ENCODE measurements at places on chromosomes 4 and X.

- no peak for DNase-seq
Observed at GRCh38 chrX:2457289-2458133, 43.3 kb downstream of the DHRSX start.

GRCh38 chr4:109368661-109369060 is 65.0 kb upstream of the SEC24B start:
- DNase-seq: no peak

- DNase-seq: peak; percentile 58
Observed at GRCh38 chrX:120560405-120560841, 339 bp downstream of the CUL4B start.

DNA sequence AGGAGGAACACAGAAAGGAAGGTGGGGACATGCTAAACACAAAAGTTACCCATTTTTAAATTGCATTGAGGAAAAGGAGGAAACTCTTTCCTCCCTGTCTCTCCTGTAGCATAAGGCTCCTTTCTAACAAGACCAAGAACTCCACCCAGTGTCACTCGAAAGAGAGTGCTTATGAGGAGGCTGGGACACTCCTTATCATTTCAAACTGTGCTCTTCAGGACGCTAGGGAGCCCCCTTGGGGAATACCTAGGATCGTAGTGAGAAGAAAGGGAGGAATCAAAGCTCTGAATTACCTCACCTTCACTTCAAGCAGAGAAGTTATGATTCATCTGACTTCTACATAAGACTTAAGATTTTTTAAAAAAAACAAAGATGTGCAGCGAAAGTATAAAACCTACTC is 65.5 kb downstream of the F9 start:
- DNase-seq: no peak

GRCh38 chrX:139801397-139801813 is 93.4 kb upstream of the MCF2 start:
- DNase-seq: no peak

GRCh38 chrX:9635368-9635767 is 130.3 kb downstream of the GPR143 start:
- no peak for DNase-seq

GRCh38 chr4:73902817-73903547 is 33.8 kb downstream of the CXCL1 start:
- no peak for DNase-seq

GRCh38 chr4:83361416-83362103 is 26.9 kb upstream of the HPSE start:
- no peak for DNase-seq

- peak; percentile 31 for DNase-seq
Observed at GRCh38 chrX:129478516-129478915, 44.8 kb downstream of the SMARCA1 start.

Data from adipocyte (in vitro differentiated cells).